ENCODE measurements at places on chromosomes 2 and 18.

GRCh38 chr2:114201781-114202180 is 240.7 kb upstream of the DPP10 start:
- DNase-seq = no peak

DNA sequence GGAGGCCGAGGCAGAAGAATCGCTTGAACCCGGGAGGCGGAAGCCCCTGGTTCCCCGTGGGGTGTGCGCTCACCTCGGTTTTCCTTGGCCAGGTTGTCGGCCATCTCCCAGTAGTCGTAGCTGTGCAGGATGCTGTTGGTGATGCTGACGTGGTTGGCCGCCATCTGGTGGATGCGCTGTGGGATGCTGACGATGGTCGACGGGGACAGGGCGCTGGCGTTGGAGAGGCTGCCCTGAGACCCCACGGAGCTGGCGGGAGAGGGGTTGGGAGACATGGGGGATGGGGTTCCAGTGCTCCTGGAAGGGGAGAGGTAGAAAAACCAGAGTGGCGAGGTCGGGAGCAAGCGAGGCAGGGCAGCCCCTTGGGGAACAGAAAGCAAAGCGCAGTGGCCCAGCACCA is 64.4 kb upstream of the REV1 start:
- DNase-seq = no peak

DNA sequence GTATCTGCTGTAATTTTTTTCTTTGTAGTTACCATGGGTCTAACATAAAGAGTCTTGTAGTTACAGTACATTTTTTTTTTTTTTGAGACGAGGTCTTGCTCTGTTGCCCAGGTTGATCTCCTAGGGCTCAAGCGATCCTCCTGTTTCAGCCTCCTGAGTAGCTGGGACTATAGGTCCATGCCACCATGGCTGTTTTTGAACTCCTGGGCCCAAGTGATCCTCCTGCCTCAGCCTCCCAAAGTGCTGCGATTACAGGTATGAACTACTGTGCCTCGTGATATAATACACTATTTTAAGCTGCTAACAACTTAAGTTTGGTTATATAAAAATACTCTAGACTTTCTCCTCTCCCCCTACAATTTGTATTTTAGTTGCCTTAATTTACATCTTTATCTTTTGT is 46.3 kb downstream of the ASB1 start:
- no peak for DNase-seq

- DNase-seq = no peak
Measured at GRCh38 chr18:26227051-26227670, 916 bp downstream of the TAF4B start.

DNA sequence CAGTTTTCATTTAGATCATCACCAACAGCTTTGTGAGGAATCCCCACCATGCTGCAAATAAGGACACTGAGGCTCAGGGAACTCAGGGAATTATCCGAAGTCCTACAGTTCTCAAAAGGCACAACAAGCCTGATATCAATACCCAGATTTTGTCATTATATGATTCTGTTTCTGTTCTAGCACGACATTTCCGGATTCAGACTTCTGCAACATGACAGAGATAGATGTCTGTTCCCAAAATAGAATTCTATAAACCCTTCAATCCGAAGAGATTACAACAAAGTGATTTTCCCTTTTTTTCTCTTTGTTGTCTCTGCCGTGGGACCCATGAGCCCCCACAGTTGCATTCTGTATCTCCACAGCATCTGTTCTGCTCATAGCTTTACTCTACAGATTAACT is 72.0 kb downstream of the DOCK10 start:
- no peak for DNase-seq

DNA sequence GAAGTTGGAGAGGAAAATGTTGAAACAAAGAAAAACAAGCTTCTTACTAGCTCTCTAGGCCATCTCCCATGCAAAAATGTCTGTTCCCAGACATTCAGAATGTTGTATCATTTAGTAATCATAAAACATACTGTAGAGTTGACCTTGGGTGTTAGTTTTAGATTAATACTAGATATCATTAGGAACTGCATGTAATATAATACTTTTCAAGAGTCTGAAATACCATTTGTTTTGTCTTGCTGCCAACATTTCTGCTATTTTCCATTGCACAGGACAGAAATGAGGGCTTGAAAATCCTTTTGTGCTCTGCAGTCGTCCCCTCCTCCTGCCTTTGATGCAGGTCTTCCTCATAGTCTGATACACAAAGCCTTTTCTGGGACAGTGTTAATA is 89.5 kb upstream of the RBMS1 start:
- no peak for DNase-seq

DNA sequence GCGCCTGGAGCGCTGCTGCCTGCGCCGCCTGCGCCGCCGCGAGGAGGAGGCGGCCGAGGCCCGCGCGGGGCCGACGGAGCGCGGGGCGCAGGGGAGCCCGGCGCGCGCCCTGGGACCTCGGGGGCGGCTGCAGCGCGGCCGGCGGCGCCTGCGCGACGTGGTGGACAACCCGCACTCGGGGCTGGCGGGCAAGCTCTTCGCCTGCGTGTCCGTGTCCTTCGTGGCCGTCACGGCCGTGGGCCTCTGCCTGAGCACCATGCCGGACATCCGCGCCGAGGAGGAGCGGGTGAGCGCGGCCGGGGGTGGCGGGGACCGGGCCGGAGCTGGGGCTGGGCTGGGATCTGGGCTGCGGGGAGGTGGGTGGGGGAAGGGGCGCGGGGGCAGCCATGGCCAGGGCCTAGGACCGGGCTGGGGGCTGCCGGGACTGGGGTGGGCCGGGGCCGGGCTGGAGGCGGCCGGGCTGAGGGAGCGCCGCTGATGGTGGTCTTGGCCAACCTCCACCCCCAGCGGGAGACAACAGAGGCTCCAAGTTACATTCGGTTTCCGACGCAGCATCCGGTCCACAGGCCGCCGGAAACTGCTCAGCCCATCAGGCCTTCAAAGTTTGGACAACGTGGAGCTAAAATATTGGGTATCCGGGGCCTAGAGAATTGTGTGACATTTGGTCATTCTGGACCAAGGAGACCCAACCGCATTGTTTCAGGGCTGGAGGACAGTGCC is 66.4 kb downstream of the KCNG2 start:
- DNase-seq = no peak

GRCh38 chr18:75163736-75164135 is 45.2 kb downstream of the PTGR3 start:
- DNase-seq = no peak

DNA sequence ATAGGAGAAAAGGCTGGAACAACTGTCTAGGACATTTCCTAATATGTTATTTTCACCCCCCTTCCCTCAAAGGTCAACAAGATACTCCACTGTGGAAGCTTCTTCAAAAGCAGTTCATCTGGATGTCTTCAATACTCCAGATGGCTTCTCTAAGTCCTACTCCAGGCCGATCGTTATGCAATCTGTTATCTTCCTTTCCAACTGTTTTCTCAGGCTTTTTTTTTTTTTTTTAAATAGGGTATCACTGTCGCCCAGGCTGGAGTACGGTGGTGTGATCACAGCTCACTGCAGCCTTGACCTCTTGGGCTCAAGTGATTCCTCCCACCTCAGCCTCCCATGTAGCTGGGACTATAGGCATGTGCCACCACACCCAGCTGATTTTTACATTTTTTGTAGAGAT is 26.3 kb downstream of the ATP8B1 start:
- no peak for DNase-seq

GRCh38 chr2:236366397-236366796 is 102.2 kb upstream of the ASB18 start:
- no peak for DNase-seq

DNA sequence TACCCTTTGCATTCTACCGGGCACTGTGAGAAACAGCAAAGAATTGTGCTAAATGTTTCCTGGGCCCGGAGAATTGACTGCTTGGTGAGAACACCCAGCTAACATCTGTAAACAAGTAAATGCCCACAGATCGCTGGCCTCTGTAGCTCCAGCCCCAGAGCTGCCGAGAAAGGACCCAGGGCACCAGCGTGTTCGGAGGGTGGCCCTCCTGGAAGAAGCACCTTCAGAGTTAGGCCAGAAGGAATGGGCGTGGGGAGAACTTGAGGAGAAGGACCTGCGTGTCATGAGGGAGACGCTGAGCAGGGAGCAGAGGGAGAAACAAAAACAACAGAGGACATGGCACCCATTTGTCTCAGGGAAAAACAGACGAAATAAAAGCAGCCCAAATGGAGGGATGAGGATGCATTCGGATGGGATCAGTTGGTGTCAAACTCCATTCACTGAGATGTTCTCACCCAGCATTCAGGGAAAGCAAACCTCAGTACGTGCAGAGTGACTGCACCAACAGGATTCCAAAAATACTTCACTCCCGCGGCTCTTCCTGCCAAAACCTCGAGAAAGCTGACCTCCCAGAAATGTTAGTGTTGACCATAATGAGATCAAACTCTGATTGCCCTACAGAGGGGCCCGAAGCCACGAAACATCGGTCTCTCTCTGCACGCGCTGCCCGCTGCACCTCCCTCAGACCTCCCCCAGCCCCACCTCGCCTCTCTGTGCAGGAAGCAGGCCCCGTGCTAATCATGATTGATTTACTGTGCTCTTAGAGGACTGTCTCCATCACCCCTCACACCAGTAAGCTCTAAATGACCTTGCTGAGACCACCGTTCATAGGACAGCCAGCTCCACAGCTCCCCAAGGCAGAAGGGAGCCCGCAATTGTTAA is 376.3 kb upstream of the SALL3 start:
- no peak for DNase-seq

DNA sequence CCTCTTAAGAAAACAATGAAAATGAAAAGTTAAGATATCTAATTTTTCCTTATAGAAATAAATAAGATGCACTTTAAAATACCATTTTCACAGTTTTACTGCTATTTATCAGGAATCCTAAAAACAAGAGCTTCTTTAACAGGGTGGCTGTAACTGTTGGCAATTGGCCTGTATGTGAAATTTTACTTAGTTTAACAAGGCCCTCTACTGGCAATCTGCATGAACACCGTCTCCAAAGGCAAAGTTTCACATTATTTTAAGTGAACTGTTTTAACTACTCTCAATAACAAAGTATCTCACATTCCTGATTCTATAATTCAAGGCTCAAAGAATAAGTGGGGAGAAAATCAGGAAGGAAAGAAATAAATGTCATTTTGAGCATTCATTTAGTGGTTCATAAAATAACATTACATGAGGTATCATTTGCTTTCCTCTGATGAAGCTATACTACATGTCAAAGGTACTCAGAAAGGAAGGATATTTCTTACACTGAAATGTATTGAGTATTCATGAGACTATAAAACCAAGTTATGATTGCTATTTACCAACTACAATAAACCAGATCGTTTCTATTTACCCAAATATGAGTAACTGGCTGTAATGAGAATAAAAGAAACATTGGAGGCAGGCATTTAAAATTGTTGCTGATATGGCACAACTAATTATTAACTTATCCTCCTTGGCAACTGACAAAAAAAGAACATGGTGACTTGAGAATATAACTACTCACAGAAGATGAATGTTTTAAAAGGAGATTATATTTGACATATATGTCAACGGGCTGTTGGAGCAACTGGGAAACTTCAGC is 7.0 kb downstream of the NCKAP5 start:
- no peak for DNase-seq

DNA sequence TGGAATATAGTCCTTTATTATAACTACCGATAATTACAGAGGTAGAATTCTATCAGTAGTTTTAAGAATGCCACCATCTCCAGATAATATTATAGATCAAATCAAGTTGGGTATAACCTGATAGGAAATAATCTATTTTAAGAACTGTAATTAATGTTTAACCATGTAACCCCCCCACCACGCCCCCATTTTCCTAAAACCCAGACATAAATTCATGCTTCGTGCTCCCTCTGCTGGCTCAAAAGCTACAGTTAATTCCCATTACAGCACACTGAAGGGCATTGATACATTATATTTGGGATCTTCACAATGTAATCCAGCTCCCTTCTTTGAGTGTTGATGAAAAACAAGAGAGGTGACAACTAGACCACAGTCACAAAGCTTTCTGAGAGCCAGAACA is 228.0 kb upstream of the SMAD7 start:
- DNase-seq = no peak

- DNase-seq = no peak
Measured at GRCh38 chr2:72147303-72147971, at the start of gene CYP26B1. CYP26B1 (minus strand) TSS chr2:72147862; CDS start chr2:72147834, 28 bp downstream.

DNA sequence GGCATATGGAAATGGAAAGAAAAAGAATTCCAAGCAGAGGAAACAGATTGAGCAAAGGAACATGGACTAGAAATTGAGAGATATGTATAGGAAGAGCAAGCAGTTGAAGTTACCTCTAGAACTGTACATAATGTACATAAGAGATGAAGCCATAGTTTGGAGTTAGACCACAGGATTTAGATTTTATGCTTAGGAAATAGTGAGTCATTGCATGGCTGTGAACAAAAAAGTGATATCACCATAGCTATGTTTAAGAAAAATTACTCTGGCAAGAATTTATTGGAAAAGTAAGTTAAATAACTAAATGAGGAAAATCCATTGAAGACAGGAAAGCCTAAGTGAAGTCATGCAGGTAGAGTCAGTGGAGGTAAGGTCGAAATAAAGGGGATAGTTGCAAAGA is 99.4 kb upstream of the GALNT5 start:
- no peak for DNase-seq

- DNase-seq = no peak
Measured at GRCh38 chr2:110873056-110873502, 140.7 kb downstream of the ACOXL start.

DNA sequence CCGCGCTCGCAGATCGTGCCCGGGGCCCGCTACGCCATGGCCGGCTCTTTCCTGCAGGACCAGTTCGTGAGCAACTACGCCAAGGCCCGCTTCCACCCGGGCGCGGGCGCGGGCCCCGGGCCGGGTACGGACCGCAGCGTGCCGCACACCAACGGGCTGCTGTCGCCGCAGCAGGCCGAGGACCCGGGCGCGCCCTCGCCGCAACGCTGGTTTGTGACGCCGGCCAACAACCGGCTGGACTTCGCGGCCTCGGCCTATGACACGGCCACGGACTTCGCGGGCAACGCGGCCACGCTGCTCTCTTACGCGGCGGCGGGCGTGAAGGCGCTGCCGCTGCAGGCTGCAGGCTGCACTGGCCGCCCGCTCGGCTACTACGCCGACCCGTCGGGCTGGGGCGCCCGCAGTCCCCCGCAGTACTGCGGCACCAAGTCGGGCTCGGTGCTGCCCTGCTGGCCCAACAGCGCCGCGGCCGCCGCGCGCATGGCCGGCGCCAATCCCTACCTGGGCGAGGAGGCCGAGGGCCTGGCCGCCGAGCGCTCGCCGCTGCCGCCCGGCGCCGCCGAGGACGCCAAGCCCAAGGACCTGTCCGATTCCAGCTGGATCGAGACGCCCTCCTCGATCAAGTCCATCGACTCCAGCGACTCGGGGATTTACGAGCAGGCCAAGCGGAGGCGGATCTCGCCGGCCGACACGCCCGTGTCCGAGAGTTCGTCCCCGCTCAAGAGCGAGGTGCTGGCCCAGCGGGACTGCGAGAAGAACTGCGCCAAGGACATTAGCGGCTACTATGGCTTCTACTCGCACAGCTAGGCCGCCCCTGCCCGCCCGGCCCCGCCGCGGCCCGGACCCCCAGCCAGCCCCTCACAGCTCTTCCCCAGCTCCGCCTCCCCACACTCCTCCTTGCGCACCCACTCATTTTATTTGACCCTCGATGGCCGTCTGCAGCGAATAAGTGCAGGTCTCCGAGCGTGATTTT is 7.6 kb downstream of the TBR1 start:
- DNase-seq = no peak

DNA sequence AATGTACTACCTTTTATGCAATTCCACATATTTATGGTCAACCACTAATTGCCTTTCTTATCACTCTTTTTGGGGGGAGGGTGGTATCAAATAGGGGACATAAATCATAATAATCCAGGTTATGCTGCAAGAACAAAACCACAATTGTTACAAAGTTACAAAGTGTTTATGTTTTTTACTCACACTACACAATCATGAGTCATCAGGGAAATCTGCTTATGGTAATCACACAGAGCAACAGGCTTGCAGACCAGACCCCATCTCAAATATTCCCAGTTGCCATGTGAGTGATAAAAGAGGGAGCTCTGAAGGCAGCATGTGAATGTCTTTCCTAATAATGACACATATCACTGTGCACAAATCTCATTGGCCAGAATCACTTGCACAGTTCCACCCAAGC is 304.7 kb upstream of the TMEFF2 start:
- no peak for DNase-seq

Data from effector CD8-positive, alpha-beta T cell (primary cell).